ENCODE measurements at places on chromosomes 2 and 18.

GRCh38 chr2:57050007-57050406 is 866.2 kb downstream of the CCDC85A start:
- no peak for DNase-seq

DNA sequence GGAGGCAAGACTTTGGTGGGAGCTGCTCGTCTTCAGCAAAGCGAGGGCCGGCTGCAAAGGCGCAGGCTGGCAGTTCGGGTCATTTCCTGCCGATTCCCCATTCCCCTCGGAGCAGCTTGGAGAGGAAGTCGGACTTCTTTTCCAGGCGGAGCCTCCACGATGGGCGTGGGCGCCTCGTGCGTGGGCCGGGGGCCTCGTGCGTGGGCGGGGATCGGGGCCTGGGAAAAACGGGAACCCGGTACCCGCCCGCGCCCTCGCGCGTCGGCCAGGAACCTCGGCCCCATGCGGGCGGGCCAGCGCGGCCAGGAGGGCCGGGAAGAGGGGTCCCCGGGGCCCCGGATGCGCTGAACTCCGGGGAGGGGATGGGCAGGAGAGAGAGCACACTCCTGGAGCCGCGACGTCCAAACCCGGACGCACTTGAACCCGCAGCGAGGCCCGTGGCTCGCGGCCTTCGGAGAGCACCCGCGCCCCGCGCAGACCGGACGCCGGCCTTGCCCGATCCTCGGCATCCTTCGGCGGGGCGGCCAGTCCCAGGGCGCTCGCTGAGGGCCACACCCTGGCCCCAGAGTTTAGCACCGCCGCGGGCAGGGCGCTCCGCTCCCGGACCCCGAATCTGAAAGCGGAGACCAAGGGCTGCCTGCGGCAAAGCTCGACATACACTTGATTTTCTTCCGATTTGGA is 368.4 kb downstream of the MTX2 start:
- DNase-seq, result no peak

DNA sequence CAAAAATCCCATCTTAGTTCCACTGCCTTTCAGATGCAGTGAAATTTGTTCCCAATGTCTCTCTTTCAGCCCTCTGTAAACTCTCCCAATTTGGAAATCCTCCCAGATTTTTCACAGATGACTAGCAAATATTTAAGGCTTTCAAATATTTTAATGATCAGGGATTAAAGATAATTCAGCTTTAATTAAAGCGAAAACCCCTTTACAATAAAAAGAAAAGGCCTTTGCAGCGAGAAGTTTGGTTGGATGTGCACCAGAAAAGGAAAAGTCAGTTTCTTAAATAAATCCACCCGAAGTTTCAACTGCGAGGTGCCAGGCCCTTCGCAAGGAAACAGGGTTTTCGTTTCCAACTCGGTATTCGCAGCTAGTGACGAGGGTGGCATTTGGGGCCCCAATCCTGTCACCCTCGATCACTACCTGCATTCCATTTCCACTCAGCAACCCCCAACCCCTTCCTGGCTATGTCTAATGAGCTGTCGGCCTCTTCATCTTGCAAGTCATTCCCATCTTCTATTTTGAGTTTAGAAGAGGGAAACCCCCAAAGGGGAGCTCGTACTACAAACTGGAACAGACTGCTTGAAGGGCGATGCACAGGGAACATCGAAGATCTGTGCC is 1.5 kb downstream of the RAX start:
- no peak for DNase-seq

DNA sequence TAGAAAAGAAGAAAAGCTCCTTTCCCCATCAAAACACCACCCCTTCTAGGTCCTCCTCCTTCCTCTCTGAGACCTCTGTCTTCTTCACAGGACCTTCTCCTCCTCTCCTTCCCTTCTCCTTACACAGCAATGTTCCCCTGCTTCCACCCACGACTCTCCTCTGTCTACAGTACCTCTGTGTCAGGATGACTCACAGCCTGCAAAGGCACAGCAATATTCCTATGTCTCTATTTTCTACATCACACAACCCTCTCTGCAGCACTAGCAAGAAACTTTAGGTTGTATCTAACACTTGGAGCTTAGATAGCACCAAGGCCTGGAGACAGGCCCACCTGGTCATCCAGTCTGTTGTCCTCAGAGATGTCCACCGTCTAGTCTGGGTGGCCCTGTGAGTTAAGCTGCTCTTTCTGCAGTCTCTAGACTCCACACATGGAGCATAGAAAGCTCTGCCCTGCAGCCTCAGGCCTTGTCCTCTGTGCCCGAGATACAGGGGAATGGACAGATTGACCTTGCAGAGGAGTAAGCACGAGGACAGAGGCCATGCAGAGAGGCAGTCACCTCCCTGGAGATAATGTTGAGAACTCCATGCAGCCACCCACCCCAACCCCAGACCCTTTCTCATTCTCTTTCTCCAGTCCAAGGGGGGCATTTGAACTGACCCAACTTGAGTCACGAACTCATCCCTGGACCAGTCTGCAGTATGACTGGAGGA is 212.0 kb downstream of the TNS1 start:
- DNase-seq, result peak; percentile 20

- no peak for DNase-seq
These were observed 41.0 kb upstream of the DOCK10 start for GRCh38 chr2:225083276-225083675.

DNA sequence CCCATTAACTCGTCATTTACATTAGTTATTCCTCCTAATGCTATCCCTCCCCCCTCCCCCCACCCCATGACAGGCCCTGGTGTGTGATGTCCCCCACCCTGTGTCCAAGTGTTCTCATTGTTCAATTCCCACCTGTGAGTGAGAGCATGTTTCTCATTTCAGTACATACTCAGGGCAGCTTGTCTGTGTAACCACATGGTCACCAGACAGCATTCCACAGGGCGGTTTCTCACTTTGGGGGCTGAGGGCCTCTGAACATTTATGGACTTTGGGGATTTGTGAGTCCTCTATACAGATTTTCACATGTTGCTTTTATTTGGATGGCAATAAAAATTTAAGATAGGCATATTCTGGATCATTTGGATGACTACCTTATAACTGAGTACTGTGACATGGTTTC is 84.0 kb downstream of the LYPD6B start:
- DNase-seq, result no peak

- DNase-seq, result no peak
These were observed 66.3 kb downstream of the EIF5B start for GRCh38 chr2:99403524-99403923.

DNA sequence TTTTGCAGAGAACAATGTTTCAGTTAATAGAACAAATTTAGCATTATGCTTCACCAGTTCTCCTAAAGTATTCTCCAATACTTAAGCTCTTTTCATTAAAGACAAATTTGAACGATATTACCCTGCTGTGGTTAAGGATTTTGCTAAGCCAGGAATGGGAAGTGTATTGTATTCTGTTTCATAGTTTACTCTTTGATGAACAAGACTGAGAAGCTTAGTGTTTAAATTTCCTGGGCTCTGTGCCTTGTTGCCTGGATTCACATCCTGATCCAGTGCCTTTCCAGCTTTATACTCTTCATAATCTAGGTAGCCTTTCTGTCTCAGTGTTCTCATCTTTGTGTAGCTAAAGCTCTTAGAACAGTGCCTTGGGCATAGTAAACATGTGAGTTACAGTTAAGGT is 58.6 kb upstream of the GLS start:
- DNase-seq, result no peak

DNA sequence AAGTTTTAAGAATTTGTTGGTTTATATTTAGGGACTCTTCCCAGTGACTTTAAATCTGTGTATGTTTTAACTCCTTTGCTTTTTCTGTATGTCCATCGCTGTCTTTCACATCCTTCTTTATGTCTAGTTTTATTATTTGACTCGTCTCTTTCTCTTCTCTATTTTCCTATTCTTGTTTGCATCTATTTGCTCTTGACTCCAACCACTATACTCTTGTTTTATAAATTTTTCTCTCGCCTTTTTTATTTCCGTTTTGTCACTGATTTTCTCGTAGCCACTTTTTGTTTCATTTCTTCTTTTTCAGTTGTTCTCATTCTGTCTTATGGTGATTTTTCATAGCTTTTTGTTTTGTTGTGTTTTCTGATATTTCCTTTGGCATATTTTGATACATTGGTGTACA is 170.5 kb upstream of the NETO1 start:
- no peak for DNase-seq
